ENCODE measurements at places on chromosomes 13 and 19. TPM values are rescaled to one million over a fixed set of nuclear protein-coding genes. Genes with fewer than 3 reads are reported as not detected.
A peak's percentile ranks its signal among the peaks of the same experiment; 100 is the strongest.

Gene HPN
- total RNA-seq = not detected

GRCh38 chr13:57212989-57213388 lies 46.0 kb downstream of the PRR20E start:
- no peak for DNase-seq

DNA sequence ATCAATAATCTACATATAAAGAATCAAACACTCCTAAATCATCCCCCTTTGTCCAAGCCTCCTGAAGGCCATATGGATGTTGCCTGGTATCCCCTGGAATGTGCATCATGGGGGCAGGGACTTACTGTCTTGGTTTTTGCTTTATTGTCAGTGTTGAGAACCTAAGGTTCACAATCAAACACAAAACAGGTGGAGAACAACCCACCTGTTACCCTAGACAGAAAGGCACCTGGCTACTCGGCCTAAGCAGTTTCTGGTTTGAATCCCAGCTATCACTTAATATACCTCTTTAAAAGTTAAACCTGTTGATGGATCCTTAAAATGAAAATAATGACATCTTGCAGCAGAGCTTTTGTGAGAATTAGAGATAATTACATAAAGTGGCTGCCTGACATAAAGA lies 68.9 kb downstream of the DCLK1 start:
- no peak for DNase-seq

DNA sequence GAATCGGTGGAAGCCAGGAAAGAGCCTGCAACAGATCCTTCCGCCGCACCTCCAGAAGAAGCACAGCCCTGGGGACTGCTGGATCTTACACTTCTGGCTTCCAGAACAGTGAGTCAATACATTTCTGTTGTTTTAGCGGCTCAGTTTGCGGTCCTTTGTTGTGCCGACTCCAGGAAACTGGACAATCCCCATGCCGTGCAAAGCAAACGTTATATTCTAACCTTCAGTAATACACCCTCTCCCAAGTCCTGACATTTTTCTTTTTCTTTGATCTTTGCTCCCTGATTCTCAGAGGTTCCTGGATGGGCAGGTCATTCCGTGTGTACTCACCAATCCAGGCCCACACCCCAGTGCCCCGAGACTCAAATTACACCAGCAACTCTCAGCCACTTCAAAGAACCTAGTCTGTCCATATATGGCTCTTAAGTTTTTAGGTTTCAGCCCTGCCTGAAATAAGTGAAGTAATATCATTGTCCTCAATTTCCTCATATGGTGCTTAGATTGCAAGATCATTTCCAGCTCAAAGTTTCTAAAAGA lies 387.1 kb upstream of the SGCG start:
- DNase-seq = no peak

DNA sequence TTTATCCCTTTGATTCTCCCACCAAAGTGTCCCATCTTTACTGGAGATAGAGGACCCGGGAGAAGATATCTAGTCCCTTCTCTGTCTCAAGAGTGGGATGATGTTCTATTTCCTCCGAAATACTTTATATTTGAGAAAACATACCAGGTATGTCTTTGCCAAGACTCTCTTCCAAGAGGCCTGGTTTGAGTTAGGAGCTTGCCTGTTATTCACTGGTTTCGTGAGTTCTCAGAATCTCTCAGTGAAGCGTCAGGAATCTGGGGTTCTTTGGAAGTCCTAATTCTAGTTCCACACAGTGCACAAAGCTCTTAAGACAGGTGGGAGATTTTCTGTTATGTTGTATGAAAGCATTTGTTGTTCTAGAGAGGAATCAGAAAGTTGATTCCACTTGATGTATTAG lies 182.0 kb downstream of the DNAJC15 start:
- DNase-seq = peak; percentile 11

Data from fibroblast of the aortic adventitia (primary cell).